NCI-H774 (cell line): ENCODE measurements at places on chromosomes 7 and 10.
A peak's percentile ranks its signal among the peaks of the same experiment; 100 is the strongest.

GRCh38 chr7:96102096-96102811, 219.6 kb downstream of the SLC25A13 start:
- DNase-seq, result no peak

- DNase-seq, result no peak
These were observed 21.5 kb upstream of the CYP26C1 start for GRCh38 chr10:93039110-93039509.

- no peak for DNase-seq
These were observed 197.4 kb upstream of the FOXP2 start for GRCh38 chr7:114217026-114217806.

DNA sequence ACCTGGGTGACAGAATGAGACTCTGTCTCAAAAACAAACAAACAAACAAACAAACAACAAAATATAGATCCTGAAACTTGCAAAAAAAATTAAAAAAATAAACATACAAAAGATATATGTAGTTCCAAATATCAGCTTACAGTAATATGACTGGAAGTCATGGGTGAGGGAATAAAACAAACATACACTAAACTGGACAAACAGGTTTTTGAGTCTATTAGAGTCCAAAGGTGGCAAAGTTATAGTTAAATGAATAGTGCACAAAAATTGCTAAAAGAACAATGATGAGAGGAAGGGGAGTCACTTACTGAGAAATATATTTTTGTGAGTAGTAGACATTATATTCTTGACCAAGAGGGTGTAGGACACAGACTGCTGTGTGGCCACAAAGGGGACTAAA, 16.7 kb upstream of the RSBN1L start:
- peak; percentile 18 for DNase-seq

DNA sequence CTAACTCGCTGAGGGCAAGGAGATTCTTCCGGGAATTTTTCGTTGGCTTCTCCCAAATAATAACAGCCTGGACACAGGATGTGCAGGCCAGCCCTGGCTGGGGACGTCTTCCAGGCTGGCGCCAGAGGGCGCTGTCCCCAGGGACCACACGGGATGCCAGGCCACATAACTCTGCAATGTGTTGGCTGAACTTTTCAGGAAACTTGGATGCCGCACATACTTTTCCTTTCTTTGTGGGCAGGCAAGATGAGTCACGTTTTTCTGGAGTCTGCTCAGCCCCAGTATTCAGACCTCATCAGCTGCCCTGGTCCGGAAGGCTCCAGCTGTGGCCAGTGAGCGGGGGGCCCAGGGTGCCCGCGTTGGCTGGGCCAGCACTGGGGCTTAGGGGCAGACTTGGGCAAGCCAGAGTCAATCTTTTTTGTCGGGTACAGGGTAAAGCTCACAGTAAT, 122.7 kb downstream of the PRKAG2 start:
- peak; percentile 10 for DNase-seq

DNA sequence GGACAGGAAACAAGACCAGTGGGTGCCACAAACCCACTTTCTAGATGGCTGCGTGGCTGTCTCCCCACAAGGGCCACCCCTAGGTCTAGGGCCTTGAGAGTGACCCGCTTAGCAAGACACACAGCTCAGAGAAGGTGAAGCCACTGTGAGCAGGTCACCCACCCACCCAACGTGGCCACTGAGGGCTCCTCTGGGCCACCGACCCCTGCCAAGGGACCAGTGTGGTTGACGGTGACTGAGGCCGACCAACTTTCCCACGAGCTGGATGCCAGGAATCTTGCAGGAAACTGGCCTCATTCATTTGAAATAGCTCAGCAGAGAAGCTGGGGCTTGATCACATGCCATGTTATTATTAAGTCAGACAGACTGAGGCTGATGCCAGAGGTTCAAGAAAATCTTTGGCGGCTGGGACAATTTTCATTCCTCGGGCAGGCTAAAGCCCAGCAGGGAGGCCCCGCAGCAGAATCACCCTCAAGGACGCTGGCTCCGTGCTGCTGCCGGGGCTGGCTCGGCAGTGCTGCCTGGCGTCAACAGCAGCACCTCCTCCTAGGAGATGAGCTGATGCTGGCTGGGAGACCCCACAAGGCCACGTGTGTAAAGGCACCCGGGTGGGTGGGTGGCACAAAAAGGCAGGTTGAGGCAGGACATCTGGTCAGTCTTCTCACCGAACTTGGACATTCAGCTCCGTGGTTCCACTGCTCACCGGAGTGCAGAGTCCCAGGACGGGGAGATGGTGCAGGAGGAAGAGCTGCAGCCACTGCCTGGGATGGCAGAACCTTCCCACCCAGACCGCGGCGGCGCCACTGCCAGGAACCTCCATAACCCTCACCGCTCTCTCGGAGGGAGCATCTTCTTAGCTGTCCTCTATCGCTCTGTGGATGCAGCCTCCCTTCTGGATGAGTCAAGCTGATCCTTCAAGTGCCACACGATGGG, 57.8 kb downstream of the ZRANB1 start:
- no peak for DNase-seq

GRCh38 chr10:67492317-67493019, 203.5 kb downstream of the CTNNA3 start:
- DNase-seq, result no peak

GRCh38 chr7:50679218-50680007, 103.3 kb downstream of the GRB10 start:
- DNase-seq, result peak; percentile 18

GRCh38 chr10:3853016-3853415, 68.0 kb upstream of the KLF6 start:
- no peak for DNase-seq

GRCh38 chr7:80703272-80703671, 64.8 kb downstream of the CD36 start:
- no peak for DNase-seq

- DNase-seq, result no peak
These were observed 14.3 kb downstream of the PRF1 start for GRCh38 chr10:70588255-70588654.

DNA sequence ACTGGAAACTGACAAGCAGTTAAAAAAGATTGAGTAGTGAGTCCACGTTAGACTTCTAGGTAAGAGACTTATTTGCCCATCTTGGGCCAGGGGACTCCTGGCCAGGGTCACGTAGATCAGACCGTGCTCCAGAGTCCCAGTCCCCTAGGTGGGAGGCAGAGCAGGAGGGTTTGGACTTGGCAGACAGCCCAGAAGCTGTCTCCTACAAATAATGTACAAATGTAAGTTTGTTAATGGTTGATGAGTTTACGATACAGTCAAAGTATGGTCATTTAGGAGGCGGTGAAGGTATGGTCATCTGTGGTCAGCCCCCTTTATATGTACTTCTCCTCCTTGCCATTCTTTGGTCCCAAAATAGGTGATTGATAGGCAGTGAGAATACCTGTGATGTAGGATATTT, 28.2 kb downstream of the INPP5F start:
- no peak for DNase-seq

- no peak for DNase-seq
These were observed 90.3 kb upstream of the DDC start for GRCh38 chr7:50655490-50655889.
